AG10803 (cell line): ENCODE measurements at places on chromosomes 6 and 20.

DNA sequence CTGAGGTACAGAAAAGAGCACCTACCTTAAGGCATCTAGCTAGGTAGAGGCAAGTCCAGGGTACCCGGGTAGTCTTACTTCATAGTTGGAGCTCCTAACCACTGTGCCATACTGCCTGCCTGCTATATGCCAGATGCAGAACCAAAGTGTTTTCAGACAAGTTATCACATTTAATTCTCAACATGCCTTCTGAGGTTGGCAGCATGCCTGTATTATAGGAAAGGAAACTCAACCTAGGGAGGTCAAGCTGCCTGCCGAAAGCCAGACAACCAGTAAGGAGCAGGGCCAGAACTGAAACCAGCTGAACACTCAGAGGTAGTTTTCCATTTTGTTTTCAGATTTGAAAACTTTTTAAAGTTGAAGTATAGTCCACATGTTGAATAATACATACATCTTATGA, 5.4 kb downstream of the CTNNBL1 start:
- DNase-seq, result no peak

GRCh38 chr6:73671911-73672685, 18.3 kb upstream of the SLC17A5 start:
- peak; percentile 11 for DNase-seq

- peak; percentile 88 for DNase-seq
Observed at GRCh38 chr20:18287915-18288748, at the start of gene ZNF133. Gene ZNF133 (plus strand): TSS chr20:18288527. CDS start chr20:18305687, 17,160 bp downstream.

DNA sequence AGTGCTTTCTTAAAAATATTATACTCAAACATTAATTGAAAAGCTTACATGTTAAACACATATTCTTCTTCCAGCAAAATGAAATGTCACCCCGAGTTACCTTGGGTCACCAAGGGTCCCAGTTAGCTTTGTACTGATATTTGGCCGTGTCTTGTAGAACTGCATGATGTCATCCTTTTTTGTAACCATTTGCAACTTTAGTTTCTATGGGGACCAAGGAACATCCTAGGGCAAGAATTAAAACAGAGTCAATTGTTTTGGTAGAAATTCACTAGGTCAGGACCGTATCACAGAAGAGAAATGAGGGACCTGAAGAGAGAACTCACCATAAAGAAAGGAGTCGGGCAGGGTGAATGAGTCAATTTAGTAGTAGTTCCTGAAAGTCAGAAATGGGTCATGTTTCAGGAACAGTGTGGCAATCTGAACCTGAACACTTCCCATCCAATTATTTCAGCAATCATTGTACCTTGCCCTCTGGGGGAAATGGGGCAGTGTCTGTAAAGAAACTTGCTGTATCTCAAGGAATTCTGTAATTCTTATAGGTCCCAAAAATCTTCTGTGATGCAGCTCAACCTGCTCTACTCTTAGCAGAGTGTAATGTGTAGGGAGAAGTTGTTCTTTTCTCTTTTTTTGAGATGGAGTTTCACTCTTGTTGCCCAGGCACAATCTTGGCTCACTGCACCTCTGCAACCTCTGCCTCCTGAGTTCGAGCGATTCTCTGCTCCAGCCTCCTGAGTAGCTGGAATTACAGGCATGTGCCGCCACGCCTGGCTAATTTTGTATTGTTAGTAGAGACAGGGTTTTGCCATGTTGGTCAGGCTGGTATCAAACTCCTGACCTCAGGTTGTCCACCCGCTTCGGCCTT, 5.3 kb upstream of the AKAP7 start:
- DNase-seq, result no peak

- peak; percentile 37 for DNase-seq
Observed at GRCh38 chr20:33680686-33681085, 5.5 kb downstream of the E2F1 start.

DNA sequence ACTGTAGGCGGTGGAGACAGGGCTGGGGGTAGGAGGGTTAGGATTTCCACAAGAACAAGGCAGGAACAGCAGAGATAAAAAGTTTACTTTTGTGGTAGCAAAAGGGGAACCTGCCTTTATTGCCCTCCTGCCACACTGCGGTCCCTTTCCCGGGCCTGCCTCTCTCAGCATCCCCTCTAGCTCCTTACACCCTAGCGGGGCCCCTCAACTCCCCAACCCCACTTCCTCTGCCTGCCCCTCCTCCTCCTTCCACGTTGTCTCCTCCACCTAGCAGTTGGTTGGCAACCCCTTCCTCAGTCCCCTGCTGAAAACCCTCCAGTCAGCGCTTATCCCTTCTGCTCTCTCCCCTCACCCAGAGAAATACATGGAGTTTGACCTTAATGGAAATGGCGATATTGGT, 714 bp downstream of the AIF1 start:
- DNase-seq, result no peak

DNA sequence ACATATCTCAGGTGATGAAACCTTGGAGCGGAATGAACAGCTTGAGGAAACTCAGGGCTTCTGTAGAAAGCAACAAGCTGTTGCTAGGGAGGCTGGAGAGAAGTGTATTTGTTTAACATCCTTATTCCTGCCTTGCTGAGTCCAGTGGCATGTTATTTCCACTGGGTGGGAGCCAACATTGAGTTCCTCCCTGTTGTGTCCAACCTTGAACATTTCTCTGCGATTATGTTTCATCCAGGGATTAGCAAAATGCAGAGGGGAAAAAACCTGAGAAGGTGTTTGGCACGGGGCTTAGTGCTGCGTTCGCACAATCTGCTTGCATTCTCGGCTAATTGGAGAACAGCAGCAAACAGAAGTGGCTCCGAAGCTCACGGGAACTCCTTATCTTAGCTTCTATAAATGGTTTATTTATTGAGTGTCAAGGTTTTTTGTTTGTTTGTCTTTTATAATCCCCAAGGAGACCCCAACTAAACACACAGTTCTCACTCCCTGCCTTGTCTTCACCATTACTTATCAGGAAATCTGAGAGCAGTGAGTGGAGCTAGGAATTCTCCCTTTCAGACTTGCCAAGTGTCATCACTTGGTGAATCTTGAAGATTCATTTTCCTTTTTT, 412.8 kb downstream of the CDC5L start:
- DNase-seq, result peak; percentile 71

GRCh38 chr6:144590532-144590931, 305.4 kb downstream of the UTRN start:
- peak; percentile 22 for DNase-seq

DNA sequence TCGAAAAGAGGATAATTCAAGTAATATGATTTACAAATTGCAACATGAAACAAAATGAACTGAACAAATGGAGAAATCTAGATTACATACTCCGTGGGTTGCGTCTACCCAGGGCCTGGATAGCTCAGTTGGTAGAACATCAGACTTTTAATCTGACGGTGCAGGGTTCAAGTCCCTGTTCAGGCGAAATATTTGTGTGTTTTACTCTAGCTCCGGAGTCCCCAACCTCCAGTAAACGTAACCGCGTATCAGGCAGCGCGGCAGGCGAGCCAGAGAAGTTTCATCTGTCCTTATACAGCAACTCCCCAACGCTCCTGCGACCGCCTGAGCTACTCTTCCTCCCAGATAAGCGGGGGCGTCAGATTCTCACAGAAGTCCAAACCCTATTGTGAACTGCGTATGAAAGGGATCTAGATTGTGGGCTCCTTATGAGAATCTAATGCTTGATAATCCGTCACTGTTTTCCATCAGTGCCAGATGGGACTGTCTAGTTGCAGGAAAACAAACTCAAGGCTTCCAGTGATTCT, 176.1 kb downstream of the TRIM27 start:
- DNase-seq, result peak; percentile 71
